NCI-H1694 treated with DMSO at 0.1 percent for 48 hours (cell line): ENCODE measurements at places on chromosomes 1 and 21.

DNA sequence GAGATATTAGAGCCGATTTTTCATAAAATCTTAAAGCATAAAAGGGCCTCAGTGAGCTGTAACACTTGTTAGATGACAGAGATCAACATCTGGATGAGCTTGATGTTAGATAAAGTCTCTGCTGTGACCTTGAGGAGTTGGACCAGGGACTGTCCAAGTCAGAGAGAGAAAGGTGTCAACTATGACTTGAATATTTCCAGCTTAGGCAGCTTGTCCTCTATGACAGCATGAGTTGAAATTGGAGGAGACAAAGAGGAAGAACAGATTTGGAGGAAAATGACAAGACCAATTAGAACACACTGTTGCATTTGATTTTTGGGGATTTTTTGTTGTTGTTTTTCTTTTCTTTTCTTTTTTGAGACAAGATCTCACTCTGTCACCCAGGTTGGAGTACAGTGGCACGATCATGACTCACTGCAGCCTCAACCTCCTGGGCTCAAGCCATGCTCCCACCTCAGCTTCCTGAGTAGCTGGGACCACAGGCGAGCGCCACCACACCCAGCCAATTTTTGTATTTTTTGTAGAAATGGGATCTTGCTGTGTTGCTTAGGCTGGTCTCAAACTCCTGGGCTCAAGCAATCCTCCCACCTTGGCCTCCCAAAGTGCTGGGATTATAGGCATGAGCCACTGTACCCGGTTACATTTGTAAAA is 35.3 kb upstream of the CLIC4 start:
- DNase-seq: no peak

DNA sequence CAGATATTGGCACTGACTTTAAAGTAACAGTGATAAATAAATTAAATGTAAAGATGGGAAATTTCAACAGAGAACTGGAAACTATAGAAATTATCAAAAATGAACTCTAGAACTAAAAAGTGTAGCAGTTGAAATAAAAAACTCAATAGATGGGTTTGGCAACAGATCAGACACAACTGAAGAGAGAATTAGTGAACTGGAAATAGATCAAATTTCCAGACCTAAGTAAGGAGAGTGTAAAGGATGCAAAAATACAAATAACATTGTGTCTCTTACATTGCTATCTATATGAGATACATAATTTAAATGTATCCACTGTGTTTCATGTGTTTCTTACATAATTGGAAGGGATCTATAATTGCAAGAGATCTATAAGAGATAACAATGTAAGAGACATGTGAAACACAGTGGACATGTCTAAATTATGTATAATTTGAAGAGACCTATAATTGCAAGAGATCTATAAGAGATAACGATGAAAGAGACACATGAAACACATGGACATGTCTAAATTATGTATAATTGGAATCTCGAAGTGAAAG is 32.1 kb upstream of the ZNF362 start:
- DNase-seq: no peak

DNA sequence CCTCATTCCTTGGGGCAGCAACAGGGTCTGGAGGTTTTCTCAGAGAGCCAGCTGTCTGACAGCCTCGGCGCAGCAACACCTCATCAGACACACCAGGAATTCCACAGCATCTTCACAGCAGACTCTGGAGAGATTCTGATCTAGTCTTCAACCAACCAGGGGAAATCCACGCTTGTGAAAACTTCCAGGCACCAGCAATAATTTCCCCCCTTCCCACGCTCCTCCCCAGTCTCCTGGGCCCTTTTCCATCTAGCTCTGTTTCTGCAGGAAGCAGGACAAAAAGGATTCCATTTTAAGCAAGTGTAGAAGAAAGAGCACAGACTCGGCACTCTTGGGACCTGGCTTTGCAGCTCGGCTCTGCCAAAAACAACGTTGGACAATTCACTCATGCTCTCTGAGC is 44.3 kb upstream of the CAPZB start:
- no peak for DNase-seq

GRCh38 chr21:19810779-19811178 is 1187.4 kb upstream of the NCAM2 start:
- no peak for DNase-seq

DNA sequence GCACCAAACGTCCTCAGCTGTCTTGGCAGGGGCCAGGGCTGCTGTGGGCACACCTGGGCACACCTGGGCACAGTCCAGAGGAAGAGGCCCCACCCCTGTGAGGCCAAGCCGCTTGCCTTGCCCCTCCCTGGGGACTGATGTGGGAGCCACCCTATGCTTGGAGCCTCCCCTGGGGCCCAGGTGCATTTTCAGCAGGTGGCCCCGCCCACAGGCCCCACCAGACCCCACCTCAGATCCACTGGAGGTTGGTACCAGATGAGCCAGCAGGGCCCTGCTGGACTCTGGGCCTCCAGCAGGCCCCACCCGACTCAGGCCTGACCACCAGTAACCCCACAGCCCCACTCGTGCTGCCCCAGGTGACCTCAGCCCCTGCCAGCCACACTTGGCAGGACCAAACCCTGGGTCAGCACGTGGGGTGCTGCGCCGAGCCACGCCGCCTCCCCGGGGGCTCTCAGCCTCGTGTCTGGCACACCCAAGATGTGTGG is 8.8 kb downstream of the SLC19A1 start:
- DNase-seq: no peak

DNA sequence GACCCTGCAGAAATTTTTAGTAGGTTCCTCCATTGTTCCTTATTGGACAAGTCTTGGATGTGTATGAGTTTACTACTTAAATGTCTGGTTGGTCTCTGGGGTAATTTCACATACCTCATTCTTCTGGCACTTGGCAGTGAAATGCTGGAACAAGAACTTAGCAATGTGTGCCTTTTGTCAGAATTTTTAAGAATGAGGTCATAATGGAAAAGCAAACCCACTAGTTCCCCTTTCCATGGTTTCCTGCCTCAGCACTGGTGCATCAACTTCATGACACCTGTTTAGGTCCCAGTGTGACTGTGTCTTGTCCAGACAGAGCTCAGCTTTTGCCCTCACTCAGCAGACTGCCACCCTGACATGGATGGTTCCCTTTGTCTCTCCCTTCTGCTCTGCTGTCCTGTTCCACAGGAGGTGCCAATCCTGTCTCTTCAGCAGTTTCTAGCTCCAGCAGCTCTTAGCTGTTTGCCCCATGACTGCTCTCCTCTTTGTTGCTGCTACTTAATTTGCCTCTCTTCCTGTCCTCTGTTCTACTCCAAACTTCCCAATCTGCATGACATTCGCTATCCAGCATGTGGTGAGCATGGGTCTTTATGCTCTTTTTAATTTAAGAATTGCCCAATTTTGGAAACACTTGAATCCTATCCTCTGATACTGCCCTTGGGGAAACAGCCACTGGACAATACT is 135.6 kb downstream of the CYYR1 start:
- DNase-seq: no peak

DNA sequence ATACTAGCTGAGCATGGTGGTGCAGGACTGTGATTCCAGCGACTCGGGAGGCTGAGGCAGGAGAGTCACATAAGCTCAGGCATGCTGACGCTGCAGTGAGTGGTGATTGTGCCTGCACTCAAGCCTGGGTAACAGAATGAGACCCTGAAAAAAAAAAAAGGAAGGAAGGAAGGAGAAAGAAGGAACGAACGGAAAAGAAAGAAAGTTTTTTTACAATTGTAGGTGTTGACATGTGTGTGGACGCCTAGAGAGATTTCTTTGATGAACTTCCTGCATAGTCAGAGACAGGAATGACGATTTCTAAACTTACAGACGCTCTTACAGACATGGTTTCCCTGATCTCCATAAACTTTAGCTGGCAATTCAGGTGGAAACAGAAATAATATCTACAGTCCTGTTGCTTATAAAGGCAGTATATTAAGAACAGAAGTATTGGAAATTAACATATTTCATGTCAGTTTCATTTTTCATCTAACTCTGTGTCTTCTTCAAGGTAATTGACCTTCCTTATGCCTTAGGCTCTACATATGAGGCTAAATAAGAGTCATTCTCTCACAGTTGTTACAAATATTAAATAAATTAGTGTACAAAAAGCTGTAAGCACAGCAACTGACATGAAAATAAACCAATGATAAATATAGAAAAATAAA is 4.1 kb downstream of the SAMSN1 start:
- DNase-seq: no peak

DNA sequence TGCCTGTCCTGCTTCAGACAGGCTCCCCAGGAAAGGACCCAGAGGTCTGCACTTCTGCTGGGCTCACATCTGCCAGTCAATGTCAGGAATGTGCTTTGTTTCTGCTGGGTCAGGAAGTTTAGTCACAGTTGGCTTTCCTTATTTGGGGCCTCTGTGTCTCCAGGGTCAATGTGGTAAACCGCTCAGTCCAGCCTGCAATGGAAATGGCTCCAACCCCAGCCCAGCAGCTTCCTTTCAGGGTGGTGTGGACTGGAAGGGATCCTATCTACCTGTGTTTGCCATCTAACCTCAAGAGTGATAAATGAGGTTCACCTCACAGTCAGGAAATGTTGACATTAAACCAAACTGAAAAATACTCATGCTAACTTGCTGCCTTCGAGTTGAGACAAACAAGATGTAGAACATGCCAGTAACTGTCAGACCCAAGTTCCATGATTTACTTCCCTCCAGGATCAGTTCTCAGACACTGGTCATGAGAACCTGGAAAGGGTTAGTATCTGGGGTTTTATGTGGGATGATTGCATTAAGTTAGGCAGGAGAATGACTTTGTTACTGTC is 20.3 kb downstream of the ENO1 start:
- no peak for DNase-seq

GRCh38 chr1:226403201-226404034 is 4.5 kb downstream of the PARP1 start:
- no peak for DNase-seq

- DNase-seq: no peak
Observed at GRCh38 chr1:201103666-201104065, 8.6 kb downstream of the CACNA1S start.
